ENCODE measurements at places on chromosomes 3 and 15. TPM values are rescaled to one million over a fixed set of nuclear protein-coding genes. Genes with fewer than 3 reads are reported as not detected.

Gene GALNT15
- not detected for total RNA-seq

Gene CLDN11
- total RNA-seq: not detected

Gene GNAT1
- total RNA-seq: not detected

Gene TTLL3
- 37.7 TPM for total RNA-seq

Gene MESP1
- 5.6 TPM for total RNA-seq

Gene CDC25A
- 60.2 TPM for total RNA-seq

Gene SERPINI2
- not detected for total RNA-seq

Gene SLC9C1
- not detected for total RNA-seq

Gene STRIT1
- not detected for total RNA-seq

Gene CKMT1B
- total RNA-seq: 0.66 TPM

Gene LNP1
- total RNA-seq: 2.6 TPM

Gene KCNH8
- total RNA-seq: not detected

Gene XCR1
- total RNA-seq: 0.05 TPM

Gene FAM81A
- total RNA-seq: 1.9 TPM

Gene TUSC7
- total RNA-seq: not detected

Gene EOGT
- total RNA-seq: 13.5 TPM

Gene CCDC51
- total RNA-seq: 25.9 TPM

Gene GREM1
- not detected for total RNA-seq

Gene IL16
- total RNA-seq: 97.2 TPM

Gene RARRES1
- total RNA-seq: not detected

Gene FSTL1
- 0.12 TPM for total RNA-seq

Gene MRPS25
- total RNA-seq: 114 TPM

Gene FBLN2
- total RNA-seq: not detected

Gene AGBL1
- not detected for total RNA-seq

Gene HRG
- not detected for total RNA-seq

Gene ACOX2
- total RNA-seq: not detected

Gene CDHR4
- not detected for total RNA-seq

Gene GRK7
- total RNA-seq: not detected

Gene PSTPIP1
- total RNA-seq: 182 TPM

Gene RASGRF1
- total RNA-seq: not detected

Gene CADPS
- not detected for total RNA-seq

Gene SQOR
- total RNA-seq: 103 TPM

Gene ATR
- 34.2 TPM for total RNA-seq

Gene SOX2
- not detected for total RNA-seq

Gene ITIH4
- 3.6 TPM for total RNA-seq

Gene RARB
- not detected for total RNA-seq

Gene CPNE9
- 0.17 TPM for total RNA-seq

Gene B3GALNT1
- total RNA-seq: 3.3 TPM

Gene CEP70
- 3.7 TPM for total RNA-seq

Gene DAPK2
- total RNA-seq: 4.3 TPM

Gene SCN11A
- total RNA-seq: not detected

Gene GOLGA8K
- total RNA-seq: 0.62 TPM

Gene PLA2G4D
- total RNA-seq: not detected

Gene DUOXA2
- total RNA-seq: not detected

Gene ALG1L2
- total RNA-seq: not detected

Gene IQSEC1
- total RNA-seq: 22.5 TPM

Gene RYR3
- not detected for total RNA-seq

Gene LRTM1
- total RNA-seq: not detected

Gene SAMD7
- not detected for total RNA-seq

Gene C2CD4B
- 0.58 TPM for total RNA-seq

Gene COL6A5
- total RNA-seq: not detected

Gene IGSF11
- total RNA-seq: not detected

Gene C15orf61
- 4.7 TPM for total RNA-seq

Gene ABI3BP
- total RNA-seq: not detected

Gene MAGI1
- total RNA-seq: 2.0 TPM

Gene LIPC
- total RNA-seq: 0.93 TPM

Gene SAXO2
- total RNA-seq: 1.8 TPM

Gene PLA2G4F
- not detected for total RNA-seq
